ENCODE measurements at places on chromosomes 2 and 18. TPM values are rescaled to one million over a fixed set of nuclear protein-coding genes. Genes with fewer than 3 reads are reported as not detected.

- DNase-seq, result no peak
Measured at GRCh38 chr2:197011801-197012641, 85.5 kb upstream of the PGAP1 start.

DNA sequence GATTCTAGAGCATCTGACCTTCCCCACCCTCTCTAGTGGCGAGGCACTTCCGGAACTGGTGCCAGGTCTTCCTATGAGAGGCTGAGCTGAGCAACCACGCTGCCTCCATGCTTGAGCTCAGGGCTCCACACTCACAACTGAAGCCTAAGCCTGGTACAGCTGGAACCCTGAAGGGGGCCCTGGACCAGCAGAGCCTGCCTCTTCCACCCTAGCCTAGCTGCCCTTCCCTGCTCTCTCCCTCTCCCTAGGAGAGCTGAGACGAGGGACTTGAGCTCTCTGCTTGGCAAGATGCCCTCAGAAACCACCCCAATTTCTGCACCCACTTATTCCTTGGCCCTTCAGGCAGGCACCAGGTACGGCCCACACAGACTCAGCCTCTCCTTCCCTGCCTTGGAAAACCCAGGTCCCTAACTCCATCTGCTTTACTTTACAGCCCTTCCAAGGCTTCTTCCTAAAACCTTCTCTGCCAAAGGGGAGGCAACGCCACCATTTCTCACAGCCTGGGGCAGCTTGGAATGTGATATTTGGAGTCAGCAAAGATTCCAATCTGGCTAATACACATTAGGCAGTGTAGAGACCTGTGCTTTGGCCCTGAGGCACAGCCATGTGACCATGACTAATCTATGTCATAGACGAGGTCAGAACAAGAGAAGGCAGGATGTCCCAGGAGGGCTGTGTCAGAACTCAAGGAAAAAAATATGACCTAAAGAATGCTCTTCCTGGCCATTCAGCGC lies 18.8 kb downstream of the COX7A2L start:
- peak; percentile 55 for DNase-seq
- no peak overlapping the region for H3K4me3 ChIP-seq
- no peaks in the 10 kb centered on the region for H3K4me1 ChIP-seq
- peak overlapping the region; percentile 48 for H3K27ac ChIP-seq
- no peaks in the 10 kb centered on the region for H3K27me3 ChIP-seq
- peaks cover 40% of the 10 kb centered on the region for H3K36me3 ChIP-seq

GRCh38 chr2:230886206-230886605 lies 21.5 kb downstream of the ITM2C start:
- H3K4me1 ChIP-seq, result no peaks in the 10 kb centered on the region
- no peak overlapping the region for H3K4me3 ChIP-seq
- peak overlapping the region; percentile 84 for H3K27ac ChIP-seq

GRCh38 chr2:212402316-212402715 lies 136.3 kb downstream of the ERBB4 start:
- H3K4me1 ChIP-seq, result no peaks in the 10 kb centered on the region
- no peaks in the 10 kb centered on the region for H3K27me3 ChIP-seq
- DNase-seq, result no peak
- H3K27ac ChIP-seq, result no peak overlapping the region

DNA sequence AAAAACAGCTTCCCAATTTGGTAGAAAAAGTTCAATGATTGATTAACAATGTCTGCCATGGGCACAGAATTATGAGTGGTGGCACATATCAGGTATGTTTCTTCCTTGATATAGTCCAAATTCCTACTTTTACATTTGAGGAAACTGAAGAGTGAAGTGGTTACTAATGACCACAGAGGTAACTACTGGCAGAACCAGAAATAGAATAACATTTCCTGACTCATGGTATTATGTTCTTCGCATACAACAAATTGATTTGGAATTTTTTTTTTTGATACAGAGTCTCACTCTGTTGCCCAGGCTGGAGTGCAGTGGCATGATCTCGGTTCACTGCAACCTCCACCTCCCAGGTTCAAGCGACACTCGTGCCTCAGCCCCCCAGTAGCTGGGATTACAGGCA lies 6.0 kb upstream of the NFE2L2 start:
- H3K36me3 ChIP-seq, result no peaks in the 10 kb centered on the region
- H3K4me3 ChIP-seq, result no peak overlapping the region
- H3K4me1 ChIP-seq, result peaks cover 5% of the 10 kb centered on the region
- no peaks in the 10 kb centered on the region for H3K27me3 ChIP-seq
- no peak for DNase-seq

DNA sequence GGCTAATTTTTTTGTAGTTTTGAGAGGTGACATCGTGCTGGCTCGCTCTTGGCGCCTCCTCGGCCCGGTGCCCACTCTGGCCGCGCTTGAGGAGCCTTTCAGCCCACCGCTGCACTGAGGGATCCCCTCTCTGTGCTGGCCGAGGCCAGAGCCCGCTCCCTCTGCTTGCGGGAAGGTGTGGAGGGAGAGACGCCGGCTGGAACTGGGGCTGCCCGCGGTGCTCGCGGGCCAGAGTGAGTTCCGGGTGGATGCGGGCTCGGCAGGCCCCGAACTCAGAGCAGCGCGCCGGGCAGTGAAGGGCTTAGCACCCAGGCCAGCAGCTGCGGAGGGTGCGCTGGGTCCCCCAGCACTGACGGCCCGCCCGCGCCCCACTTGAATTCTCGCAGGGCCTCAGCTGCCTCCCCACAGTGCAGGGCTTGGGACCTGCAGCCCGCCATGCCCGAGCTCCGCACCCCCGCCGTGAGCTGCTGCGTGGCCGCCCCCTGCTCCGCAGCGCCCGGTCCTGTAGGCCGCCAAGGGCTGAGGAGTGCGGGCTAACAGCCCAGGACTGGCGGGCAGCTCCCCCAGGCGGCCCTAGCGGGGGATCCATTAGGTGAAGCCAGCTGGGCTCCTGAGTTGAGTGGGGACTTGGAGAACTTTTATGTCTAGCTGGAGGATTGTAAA lies 113.2 kb upstream of the ZSWIM2 start:
- no peak overlapping the region for H3K27ac ChIP-seq
- no peak overlapping the region for H3K4me3 ChIP-seq
- no peaks in the 10 kb centered on the region for H3K36me3 ChIP-seq
- H3K4me1 ChIP-seq, result no peaks in the 10 kb centered on the region
- peak; percentile 29 for DNase-seq
- H3K27me3 ChIP-seq, result no peaks in the 10 kb centered on the region

DNA sequence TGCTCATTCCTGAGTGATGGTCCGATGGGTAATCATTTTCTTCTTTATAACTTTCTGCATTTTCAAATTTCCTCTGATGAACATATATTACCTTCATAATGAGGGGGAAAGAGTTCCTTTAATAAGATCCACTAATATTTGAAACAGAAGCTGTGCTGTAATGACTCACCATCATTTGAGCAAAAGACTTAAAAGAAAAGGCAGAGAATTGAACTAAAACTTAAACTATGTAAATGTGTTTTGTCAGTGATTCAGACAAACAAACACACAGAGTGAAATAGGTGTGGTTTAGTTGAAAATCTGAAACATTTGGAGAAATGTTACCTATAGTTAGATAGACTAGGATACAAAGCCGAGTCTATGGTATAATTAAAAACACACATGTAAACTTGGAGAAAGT lies 209.6 kb downstream of the STK39 start:
- DNase-seq, result no peak
- H3K4me1 ChIP-seq, result no peaks in the 10 kb centered on the region
- H3K27ac ChIP-seq, result no peak overlapping the region

- no peak overlapping the region for H3K4me3 ChIP-seq
- H3K36me3 ChIP-seq, result no peaks in the 10 kb centered on the region
- no peaks in the 10 kb centered on the region for H3K27me3 ChIP-seq
- H3K4me1 ChIP-seq, result no peaks in the 10 kb centered on the region
Measured at GRCh38 chr2:122203523-122203922, 448.1 kb downstream of the TSN start.

DNA sequence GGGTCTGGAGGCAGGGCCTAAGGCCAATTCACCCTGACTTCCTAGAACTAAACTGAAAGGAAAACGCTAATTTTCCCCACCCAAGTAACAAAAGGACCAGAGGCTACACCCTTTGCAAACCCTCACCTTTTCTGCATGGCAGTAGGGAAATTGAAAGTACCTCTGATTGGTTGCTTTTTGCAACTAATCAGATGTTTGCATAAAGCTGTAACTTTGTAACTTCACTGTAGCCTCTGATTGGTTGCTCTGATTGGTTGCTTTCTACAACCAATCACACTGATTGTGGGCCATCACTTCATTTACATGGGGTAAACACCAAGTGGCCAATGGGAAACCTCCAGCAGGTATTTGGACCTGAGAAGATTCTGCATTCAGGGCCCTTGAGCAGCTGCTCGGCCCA lies 20.8 kb downstream of the EIPR1 start:
- H3K4me3 ChIP-seq, result no peak overlapping the region
- H3K4me1 ChIP-seq, result no peaks in the 10 kb centered on the region
- peaks cover 16% of the 10 kb centered on the region for H3K36me3 ChIP-seq
- H3K27me3 ChIP-seq, result no peaks in the 10 kb centered on the region
- no peak for DNase-seq
- no peak overlapping the region for H3K27ac ChIP-seq

DNA sequence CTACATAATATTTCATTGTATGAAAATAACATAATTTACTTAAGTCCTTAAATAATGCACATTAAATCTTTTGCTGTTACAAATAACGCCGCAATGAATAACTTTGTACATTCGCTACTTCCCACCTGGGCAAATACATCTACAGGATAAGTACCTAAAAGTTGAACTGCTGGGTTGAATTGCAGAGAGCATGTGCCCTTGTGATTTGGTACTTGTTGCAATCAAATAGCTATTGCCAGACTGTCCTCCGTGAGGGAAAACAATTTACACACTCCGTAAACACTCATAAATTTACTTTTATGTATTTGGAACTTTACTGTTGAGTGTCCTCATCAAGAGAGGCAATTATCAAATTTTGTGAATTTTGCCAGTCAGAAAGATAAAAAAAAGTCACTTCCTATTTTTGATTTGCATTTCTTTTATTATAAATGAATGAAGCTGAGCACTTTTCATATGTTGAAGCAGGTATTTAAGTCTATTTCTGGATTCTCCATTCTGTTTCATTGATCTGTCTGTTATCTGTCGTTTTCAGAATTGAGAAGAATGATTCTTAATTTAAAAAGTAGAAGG lies 140.8 kb upstream of the SERTAD2 start:
- no peak overlapping the region for H3K27ac ChIP-seq
- H3K27me3 ChIP-seq, result peaks cover 10% of the 10 kb centered on the region
- H3K4me3 ChIP-seq, result no peak overlapping the region
- no peaks in the 10 kb centered on the region for H3K36me3 ChIP-seq

GRCh38 chr18:52537261-52537660 lies 197.3 kb downstream of the DCC start:
- no peaks in the 10 kb centered on the region for H3K36me3 ChIP-seq
- H3K4me3 ChIP-seq, result no peak overlapping the region
- no peak for DNase-seq
- H3K27ac ChIP-seq, result no peak overlapping the region

DNA sequence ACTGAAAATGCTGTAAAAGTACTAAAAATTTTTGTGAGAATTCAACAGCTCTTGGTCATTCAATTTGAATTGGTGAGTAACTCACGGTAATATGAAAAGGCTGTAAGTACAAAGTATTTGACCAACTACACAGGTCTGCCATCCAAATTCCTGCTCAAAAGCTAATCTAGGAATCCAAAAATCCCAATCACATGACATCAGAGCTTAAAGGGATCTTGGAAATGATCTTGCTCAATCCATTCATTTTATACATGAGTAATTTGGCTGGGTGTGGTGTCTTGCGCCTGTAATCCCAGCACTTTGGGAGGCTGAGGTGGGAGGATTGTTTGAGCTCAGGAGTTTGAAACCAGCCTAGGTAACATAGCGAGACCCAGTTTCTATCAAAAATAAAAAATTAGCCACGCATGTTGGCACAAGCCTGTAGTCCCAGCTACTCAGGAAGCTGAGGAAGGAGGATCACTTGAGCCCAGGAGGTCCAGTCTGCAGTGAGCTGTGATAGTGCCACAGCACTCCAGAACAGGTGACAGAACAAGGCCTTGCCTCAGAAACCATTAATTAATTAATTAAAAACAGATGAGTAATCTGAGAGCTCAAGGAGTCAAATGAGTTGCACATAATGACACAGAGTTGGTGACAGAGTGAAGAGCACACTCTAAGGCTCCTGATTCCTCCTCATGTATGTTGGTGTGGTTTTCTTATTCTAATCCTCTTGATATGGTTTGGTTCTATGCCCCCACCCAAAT lies 19.8 kb downstream of the SPIRE1 start:
- H3K27me3 ChIP-seq, result no peaks in the 10 kb centered on the region
- no peaks in the 10 kb centered on the region for H3K36me3 ChIP-seq
- no peak for DNase-seq

GRCh38 chr18:34648269-34648985 lies 61.7 kb upstream of the DTNA start:
- no peak for DNase-seq
- H3K27ac ChIP-seq, result no peak overlapping the region
- peaks cover 3% of the 10 kb centered on the region for H3K4me1 ChIP-seq
- H3K4me3 ChIP-seq, result no peak overlapping the region
- no peaks in the 10 kb centered on the region for H3K27me3 ChIP-seq
- H3K36me3 ChIP-seq, result no peaks in the 10 kb centered on the region

DNA sequence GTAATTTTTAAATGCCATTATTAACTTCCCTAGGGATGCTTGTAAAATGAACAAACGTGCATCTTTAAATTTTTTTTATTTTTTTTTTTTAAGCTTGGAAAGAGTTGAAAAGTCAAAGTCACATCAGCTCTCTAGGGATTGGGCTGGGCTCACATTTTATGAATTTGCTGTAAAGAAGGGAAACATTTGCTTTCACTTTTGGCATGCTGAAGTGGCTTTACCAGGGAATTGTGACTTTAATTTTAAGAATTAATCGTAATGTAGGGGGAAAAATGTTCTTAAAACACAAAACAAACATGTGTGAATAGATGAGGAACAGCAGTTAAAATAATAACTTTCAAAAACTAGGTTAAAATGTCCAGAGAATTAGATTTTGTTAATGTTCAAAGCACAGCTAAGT lies 123.0 kb downstream of the AGAP1 start:
- no peak overlapping the region for H3K27ac ChIP-seq
- H3K4me1 ChIP-seq, result peaks cover 4% of the 10 kb centered on the region
- H3K27me3 ChIP-seq, result no peaks in the 10 kb centered on the region
- H3K36me3 ChIP-seq, result no peaks in the 10 kb centered on the region

DNA sequence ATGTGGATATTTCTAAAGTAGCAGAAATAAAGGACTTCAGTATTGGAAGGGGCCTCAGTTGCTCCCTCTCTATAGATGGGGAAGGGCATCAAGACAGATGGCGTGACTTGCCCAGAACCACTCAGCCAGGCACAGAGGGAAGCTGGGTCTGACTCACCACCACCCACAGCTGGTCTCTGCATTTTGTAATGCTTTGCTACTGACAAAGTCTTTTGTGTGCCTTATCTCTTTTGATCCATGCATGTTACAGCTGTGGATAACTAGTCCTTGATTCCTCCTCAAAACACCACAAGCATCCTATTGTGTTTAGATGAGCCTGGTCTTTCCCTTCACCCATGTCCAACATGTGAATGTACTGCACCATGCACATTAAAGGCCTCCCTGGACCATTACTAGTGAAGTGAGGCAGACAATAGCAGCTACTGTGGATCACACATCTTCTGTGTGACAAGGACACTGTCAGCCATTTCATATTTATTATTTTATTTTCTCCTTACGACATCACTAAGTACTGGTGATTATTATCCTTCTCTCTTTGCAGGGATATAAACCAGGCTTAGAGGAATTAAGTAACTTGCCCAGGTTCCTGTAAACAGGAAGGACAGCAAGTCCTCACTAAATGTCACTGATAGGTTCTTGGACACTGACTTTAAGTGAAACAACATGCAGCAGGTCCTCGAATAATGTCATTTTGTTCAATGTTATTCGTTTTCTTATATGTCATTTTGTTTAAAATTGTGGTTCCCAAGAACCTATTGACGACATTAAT lies 29.6 kb upstream of the IL37 start:
- H3K4me1 ChIP-seq, result no peaks in the 10 kb centered on the region
- H3K27me3 ChIP-seq, result no peaks in the 10 kb centered on the region
- H3K36me3 ChIP-seq, result no peaks in the 10 kb centered on the region
- no peak overlapping the region for H3K4me3 ChIP-seq
- DNase-seq, result no peak

SLC19A3 gene
- 1.1 TPM for total RNA-seq

SGPP2 gene
- total RNA-seq, result not detected

GATA6 gene
- 158 TPM for total RNA-seq

C18orf54 gene
- total RNA-seq, result 31.9 TPM

Data from endodermal cell (in vitro differentiated cells).